Aorta (tissue), 5 donors: ENCODE measurements at places on chromosomes 7 and 10. TPM values are rescaled to one million over a fixed set of nuclear protein-coding genes. Genes with fewer than 3 reads are reported as not detected.

DNA sequence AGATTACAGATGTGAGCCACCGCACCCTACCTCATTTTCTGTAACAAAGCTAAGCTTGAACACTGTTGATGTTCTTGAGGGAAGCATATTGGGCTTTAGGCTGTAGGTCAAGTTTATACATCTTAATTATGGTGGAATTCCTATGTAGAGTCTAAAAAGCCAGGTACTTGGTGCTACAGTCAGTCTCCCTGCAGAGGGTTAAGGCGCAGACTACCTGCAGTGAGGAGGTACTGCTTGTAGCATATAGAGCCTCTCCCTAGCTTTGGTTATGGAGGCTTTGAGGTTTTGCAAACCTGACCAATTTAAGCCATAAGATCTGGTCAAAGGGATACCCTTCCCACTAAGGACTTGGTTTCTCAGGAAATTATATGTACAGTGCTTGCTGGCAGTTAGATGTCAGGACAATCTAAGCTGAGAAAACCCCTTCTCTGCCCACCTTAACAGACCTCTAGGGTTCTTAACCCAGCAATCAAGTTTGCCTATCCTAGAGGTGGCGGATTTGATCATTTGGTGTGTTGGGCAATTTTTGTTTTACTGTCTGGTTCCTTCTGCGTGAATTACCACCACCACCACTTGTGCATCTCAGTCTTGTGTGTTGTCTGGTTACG, 6.0 kb downstream of the PPIA start:
- H3K36me3 ChIP-seq: peaks cover 17% of the 10 kb centered on the region
- DNase-seq: no peak
- no peaks in the 10 kb centered on the region for H3K4me1 ChIP-seq
- H3K27ac ChIP-seq: no peak overlapping the region
- H3K27me3 ChIP-seq: no peaks in the 10 kb centered on the region
- no peak overlapping the region for H3K4me3 ChIP-seq

GRCh38 chr10:95401704-95402469, 111.1 kb upstream of the PDLIM1 start:
- no peaks in the 10 kb centered on the region for H3K27me3 ChIP-seq
- peaks cover 4% of the 10 kb centered on the region for H3K4me1 ChIP-seq
- no peak for DNase-seq
- no peak overlapping the region for H3K4me3 ChIP-seq

ENTPD1 gene
- polyA plus RNA-seq: 18.2 TPM

NFE2L3 gene
- 0.38 TPM for polyA plus RNA-seq

RPP38 gene
- 12.0 TPM for polyA plus RNA-seq
